ENCODE measurements at places on chromosomes 2 and 18.

DNA sequence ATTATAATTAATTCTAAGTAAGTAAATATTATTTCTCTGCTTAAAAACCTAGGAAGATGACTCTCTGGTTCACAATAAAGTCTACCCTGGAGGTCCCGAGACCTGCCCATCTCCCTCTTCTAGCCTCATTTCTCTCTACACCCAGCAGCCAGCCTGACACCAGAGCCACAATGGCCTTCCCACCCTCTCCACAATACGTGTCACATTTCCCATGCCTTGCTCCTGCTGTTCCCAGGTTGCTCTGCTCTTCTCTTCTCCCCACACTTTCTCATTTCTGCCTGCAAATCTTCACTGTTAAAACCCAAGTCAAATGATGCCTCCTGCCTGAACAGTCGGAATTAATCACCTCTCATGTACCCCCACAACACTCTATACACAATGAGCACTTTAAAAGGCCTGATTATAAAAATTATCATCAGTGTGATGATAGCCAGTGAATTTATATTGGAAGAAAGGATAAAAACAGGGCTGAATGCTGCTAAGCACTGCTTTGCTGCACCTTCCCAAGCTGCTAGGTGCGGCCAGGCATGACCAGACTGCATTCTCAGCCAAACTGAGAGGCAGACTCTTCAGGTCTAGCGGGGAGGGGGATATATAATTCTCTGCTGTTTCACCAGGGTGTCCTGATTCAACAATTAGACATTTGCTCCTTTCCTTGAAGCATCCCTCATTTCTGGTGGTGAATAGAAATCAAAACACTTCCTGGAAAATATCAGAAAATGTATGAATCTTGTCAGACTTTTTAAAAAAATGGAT lies 160.6 kb downstream of the DTNA start:
- DNase-seq = no peak

GRCh38 chr2:206641226-206641625 lies 1.1 kb upstream of the FAM237A start:
- DNase-seq = no peak

GRCh38 chr2:30208453-30208852 lies 22.9 kb upstream of the LBH start:
- DNase-seq = peak; percentile 77

DNA sequence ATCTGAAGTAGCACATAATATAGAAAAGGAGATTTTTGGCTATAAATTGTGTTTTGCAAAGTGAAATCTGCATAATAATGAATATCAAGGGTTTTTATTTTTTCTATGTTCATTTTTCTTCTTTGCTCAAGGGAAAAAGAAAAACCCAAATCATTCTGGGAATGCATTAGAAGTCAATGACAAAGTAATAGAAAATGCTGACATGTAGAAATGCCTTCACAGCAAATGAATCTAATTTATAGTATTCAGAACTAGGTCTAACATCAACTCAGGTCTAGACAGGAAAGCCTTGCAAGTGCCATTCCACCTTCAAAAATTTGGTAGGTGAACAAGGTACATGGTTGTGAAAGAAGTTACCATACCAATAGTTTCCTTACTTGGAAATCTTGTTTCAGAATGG lies 831.5 kb upstream of the CELF4 start:
- DNase-seq = no peak

GRCh38 chr2:40480073-40480472 lies 28.2 kb upstream of the SLC8A1 start:
- DNase-seq = no peak

DNA sequence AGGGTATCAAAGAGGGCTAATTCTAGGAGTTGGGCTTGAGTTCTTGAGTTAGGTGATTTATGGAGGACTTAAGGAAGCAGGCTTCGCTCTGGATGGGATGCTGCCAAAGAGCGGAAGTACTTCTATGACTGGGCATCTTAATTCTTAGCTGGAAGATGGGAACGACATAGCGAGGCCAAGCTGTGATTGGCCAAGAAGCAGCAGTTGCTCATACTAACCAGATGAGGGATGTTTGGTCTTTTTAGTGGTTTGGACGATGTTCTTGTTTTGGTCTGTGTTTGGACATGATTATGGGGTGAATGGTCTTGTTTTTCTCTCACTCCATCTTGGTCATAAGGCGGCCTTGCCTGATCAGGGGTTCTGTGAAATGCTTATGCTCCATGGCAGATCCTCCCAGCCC lies 133.7 kb downstream of the MSH2 start:
- no peak for DNase-seq

- DNase-seq = no peak
Observed at GRCh38 chr2:1752751-1753150, 8.4 kb upstream of the PXDN start.

- no peak for DNase-seq
Observed at GRCh38 chr2:140770645-140771044, 1360.2 kb downstream of the LRP1B start.

DNA sequence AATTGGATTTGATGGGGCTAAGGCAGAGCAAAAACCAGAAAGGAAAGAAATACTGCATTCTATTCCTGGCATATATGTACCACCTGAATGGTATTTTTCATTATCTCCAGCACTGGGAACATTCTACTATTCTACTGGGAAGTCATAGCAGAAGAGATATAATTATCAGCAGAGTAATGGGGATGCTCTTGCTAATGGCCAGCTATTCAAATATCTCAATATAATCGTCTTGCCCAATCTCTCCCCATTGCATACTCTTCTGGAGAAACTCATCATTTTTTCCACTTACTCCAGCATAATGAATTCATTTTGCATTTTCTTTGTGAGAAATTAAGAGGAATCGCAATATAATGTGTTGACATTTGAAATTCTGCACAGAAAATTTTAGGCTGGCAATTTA lies 1794.7 kb upstream of the PIK3C3 start:
- DNase-seq = no peak

DNA sequence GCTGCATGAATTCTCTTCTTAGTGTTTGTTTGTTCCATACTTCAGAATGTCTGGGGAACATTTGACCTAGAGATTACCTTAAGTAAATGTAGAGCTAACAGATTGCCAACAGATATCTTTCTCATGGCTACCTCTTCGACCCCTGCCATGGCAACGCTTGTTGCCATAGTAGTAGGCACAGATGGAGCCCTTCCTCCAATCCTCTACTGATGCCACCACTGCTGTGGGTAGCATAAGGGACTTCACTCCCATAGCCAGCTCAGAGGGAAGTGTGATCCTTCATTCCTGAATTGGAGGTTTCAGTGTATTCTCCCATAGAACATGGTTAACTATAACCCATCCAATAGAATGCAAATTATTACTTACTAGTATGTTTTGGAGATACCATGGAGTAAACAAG lies 543.6 kb upstream of the NRP2 start:
- DNase-seq = no peak

- DNase-seq = peak; percentile 76
Observed at GRCh38 chr2:96531872-96532505, 4.6 kb upstream of the ARID5A start.

- no peak for DNase-seq
Observed at GRCh38 chr2:157375384-157375783, 49.8 kb upstream of the ERMN start.

DNA sequence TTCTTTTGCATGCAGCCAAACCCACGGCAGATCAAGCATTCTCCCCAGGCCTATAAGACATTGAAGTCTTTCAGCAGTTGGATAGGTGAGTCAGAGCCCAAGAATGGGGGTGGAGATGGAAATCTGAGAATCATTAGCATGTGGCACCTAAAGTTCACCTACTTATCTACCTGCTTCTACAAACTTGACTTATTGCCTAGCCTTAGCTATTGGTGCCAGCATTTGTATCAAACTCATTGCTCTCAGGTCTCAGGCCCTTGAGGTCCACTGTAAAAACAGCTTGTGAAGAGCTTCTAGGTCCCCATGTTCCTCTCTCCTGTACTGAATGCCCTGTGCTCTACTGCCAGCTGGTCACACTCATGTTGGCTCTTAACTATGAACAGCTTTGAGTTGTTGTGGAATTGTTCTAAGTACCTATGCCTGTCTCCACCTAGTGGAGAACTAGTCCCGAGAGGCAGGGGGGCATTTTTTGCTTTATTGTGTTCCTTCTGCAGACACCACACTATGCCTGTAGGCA lies 278.4 kb upstream of the SPRED2 start:
- DNase-seq = no peak

- no peak for DNase-seq
Observed at GRCh38 chr18:24975496-24976372, 376.2 kb downstream of the ZNF521 start.

DNA sequence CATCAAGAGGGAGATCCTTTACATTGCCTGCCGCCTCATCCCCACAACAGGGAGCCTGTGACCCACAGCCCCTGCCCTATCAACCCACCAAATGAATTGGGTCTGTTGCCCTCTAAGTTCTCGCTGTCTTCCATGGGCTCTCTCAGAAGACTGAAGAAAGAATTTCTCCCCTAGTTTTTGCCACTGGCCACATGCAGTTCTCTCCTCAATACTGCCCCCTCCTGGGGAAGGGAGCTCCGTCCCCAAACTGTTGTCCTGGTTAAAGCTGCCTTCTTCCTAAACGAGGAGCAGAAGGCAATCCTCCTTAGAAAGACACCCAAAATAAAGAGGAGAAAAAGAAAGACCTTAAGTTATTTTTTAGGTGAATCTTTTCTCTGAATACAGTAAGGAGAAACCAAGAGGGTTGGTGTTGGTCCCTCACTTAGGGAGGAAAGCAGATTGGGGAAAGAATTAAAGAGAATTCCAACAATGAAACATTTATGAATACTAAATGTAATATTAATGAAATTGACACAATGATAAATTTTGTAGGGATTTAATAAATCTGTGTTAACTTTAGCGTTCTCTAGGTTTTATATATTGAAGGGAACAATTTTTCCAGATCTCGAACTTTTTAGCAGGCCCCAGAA lies 31.1 kb upstream of the SATB2 start:
- DNase-seq = peak; percentile 43

GRCh38 chr2:219437141-219437540 lies 2.5 kb downstream of the SPEG start:
- peak; percentile 77 for DNase-seq

- DNase-seq = no peak
Observed at GRCh38 chr2:222272446-222273015, 26.3 kb downstream of the PAX3 start.

GRCh38 chr2:240877460-240878340 lies 9.1 kb downstream of the AGXT start:
- DNase-seq = no peak

DNA sequence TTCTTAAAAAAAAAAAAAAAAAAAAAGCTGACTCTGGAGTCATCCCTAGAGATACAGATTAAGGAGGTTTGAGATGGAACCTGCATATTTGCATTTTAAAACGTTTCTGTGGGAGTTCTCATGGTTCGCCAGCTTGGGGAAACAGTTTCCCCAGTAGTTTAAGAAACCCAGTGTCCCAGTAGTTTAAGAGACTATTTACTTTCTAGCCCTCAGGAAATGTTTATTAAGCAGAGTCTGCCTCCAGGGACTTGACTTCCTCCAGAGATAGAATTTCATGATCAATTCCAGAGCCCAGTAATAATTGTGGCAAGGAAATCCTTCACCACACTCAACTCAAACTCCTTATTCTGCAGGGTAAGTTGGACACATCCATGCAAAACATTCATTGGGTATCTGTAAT lies 39.1 kb downstream of the DIPK1C start:
- no peak for DNase-seq

GRCh38 chr2:118800736-118801135 lies 46.7 kb downstream of the EN1 start:
- no peak for DNase-seq

GRCh38 chr2:176413786-176414185 lies 144.5 kb downstream of the MTX2 start:
- DNase-seq = no peak

DNA sequence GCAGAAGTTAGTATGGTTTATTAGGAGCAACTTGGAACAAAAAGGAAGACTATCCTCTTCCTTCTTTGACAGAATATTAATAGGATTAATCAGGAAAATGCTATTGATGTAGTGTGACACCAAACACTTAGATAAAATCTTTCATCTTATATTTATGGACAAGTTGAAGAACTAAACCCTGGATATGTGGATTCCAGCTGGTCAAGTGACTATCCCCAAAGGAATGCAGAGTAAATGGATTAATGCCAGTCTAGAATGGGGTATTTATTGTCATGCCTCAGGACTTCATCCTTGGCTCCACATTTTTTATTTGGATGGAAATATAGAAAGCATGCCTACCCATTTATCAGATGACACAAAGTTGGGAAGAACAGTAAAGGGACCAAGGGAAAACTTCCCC lies 124.0 kb upstream of the TTC39C start:
- no peak for DNase-seq

- DNase-seq = peak; percentile 83
Observed at GRCh38 chr18:59429608-59430007, 70.5 kb upstream of the LMAN1 start.

DNA sequence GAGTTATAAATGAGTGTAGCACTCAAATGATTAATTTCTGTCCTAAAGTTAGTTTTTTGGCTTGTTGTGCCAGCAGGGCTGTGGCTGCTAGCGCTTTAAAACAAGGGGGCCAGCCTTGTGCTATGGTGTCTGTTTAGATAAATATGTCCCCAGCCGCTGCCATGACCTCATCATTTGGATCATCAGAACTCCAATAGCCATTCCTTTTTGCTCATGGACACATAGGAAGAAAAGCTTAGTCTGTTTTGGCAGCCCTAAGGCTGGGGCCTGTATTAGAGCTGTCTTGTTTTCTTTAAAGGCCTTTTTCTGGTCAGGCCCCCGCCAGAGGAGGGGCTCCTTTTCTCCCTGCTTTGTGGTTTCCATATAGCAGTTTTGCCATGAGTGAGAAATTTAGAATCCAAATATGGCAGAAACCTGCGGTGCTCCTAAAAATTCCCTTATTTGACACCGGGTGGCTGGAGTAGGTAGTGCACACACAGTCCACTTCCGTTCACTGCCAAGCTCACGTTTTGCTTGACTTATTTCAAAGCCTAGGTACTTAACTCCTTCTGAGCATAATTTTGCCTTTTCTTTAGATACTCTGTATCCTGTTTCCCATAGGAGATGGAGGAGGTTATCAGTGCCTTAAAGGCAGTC lies 60.4 kb upstream of the SLC35G4 start:
- DNase-seq = no peak

- DNase-seq = no peak
Observed at GRCh38 chr2:220320326-220320725, 692.9 kb downstream of the SLC4A3 start.

DNA sequence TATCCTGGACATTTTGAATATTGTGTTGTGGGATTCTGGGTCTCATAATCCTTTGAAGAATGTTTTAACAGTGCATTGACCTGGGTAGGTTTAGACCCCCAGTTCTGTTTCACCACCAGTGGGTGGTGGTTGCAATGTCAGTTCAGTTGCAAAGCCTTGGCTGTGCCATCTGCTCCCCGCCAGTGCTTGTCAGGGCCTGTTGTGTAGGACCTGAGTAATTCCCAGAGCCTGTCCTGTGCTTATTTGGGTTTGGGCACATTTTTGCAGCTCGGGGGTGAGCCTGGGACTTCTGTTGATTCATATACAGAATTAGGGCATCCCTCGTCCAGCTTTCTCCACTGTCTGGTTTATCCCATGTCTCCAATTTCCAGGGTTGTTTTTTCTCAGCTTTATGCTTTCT lies 24.8 kb downstream of the ATP9B start:
- no peak for DNase-seq

DNA sequence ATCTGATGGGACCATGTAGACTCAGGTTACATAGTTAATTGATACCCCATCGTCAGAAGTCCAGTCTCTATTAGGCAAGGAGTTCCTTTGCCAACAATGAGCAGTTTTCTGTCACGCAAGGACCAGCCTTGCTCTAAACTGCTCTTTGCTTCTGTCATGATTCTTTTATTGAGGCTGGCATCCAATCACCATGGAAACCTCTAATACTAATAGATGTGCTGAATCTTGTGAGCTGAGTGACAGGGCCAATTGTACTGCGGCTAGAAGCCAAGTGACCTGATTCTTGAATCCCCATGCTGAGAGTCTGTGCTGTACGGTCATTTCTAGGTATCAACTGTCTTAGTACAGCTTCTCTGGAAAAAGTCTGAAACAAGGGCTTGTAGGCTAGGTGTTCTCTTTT lies 395.6 kb downstream of the RND3 start:
- DNase-seq = no peak

All from SK-N-DZ (cell line).